Upper lobe of left lung (tissue), 6 donors: ENCODE measurements at places on chromosomes 6 and 20.

DNA sequence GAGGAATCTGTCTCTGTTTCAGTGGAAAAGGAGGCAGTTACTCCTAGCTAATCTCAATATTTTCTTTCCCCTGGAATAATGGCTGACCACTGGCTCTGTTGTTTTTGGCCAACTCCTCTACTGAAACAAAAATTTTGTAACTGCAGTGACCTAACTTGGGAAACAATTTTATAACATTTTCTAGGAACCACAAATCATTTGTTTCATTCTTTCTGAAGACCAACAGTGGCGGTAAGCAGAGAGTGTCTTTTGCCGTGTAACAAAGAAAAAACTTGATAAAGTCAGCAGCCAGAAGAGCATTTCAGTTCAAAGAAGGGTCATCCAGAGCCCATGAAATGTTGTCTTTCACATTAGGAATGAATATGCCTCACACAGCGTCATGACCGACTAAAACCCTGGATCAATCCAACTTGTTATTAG is 11.8 kb upstream of the BFSP1 start:
- DNase-seq, result no peak

DNA sequence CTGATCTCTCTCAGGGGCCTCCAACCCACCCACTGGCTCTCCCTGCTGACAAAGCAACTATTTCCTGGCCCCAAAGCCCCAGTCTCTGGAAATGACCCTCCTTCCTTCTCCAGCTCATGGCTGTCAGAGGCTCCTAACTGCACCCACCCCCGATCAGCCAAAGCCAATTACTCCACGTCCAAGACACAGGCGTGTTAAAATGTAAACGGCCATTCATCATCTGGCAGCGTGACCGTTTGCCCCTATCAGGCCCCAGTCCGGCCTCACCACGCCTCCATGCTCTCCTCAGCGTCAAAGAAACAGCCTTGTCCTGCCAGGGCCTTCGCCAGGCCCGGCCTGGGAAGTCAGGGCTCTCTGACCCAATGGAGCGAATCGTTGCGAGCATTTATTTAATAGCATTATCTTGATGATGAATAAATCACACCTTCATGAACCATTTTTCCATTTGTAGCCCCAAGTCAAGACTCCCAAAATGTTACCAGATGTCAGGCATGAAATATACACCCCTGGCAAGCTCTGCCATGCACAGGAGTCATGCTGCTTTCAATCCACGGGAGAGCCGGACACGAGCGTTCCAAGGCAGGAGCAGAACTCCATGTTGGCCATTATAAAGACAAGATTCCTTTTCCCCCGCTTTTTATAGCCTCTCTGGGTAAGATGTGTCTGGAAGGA is 17.7 kb downstream of the RIPOR3 start:
- peak; percentile 41 for DNase-seq

DNA sequence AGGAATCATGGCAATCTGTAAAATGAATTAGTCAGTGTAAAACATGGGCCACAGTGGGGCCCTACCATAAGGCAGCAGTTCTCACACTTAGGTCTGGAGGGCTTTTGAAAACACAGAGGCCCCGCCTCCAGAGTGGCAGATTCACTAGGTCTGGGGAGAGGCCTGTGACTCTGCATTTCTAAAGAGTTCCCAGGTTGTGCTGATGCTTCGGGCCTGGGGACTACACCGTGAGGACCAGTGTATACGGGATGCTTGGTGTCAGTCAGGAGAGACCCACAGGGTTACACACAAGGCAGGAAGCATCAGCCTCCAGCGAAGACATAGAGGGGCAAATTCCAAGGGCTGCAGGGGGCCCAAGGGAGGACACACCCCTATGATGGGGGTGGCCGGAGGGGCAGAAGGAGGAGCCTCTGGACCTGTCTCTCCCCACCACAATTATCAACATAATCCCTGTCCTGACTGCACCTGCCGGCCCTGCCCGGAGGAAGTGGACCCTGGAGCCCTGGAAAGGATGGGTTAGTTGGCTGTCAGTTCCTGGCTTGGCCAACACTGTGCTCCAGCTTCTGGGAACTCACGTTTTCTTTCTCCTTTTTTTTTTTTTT is 46.7 kb downstream of the FGD2 start:
- DNase-seq, result no peak

- no peak for DNase-seq
Observed at GRCh38 chr6:11272491-11273192, 40.2 kb upstream of the NEDD9 start.
